ENCODE measurements at places on chromosomes 11 and 22.
A peak's percentile ranks its signal among the peaks of the same experiment; 100 is the strongest.

DNA sequence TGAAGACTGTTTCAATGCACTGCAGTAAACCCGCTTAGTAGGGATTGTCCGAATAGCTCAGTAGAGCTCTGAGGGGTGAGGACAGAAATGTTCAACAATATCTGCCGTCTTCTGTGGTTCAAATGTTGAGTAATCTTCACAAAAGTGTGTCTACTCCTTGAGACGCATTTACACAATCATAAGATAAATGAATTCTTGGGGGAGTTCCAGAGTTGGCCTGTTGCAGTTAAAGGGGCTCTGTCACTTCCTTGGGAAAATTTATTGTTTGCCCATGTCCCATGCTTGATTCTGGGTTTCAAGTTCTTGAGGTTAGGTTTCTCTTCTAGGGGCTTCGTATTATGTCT is 614 bp downstream of the ANO3 start:
- DNase-seq, result no peak

GRCh38 chr11:107708792-107709191 is 3.1 kb downstream of the SLN start:
- DNase-seq, result no peak

- DNase-seq, result no peak
Observed at GRCh38 chr11:2036863-2037486, 39.3 kb upstream of the H19 start.

- no peak for DNase-seq
Observed at GRCh38 chr22:47036352-47036751, 273.9 kb downstream of the TBC1D22A start.

GRCh38 chr11:33716243-33716642 is 15.6 kb upstream of the C11orf91 start:
- no peak for DNase-seq

DNA sequence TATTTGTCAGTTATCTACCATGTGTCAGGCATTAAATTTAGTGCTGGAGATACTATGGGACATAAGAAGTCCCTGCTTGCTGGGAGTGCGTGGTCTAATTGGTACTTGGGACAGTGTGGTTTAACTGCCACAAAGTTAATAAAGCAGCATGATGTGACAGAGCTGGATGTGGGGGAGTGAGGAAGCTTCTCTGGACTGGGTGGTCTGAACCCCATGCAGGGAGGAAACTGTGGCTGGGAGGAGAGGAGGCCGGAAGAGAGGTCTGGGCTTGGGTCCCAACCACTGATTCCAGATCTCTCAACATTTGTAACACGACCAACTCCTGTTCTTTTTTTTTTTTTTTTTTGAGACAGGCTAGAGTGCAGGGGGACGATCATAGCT is 37.1 kb downstream of the ST3GAL4 start:
- no peak for DNase-seq

GRCh38 chr11:62035293-62035692 is 67.9 kb upstream of the FTH1 start:
- DNase-seq, result no peak

DNA sequence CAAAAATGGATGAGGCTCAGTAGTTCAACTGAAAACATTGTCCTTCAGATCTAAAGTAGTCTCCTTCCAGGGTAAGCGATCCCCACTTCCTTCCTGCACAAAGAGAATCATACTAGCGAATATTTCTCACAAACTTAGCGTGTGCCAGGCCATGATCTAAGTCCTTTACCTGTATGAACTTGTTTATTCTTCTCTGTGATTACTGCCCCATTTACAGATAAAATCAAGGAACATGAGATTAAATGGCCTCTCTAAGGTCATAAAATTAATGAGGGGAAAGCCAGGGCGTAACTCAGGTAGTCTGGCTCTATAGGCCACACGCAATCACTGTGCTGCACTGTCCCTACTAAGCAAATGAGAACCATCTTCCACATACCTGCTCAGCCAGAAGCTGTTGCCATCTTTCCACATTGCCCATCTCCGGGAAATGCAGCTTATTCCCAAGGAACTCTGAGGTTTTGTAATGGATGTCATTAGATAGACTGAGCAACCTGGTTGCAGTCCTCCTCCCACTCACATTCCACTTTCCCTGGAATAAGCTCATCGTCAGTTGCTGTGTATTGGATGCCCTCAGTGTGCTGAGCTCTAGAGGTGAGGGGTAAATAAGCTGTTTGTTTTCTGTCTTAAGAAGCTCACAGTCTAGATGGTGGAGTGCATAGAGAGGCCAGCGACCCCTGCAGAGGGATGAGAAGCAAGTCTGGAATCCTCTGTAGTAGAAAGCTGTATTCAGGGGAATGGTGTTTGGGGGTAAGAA is 146.3 kb downstream of the SNX19 start:
- no peak for DNase-seq

DNA sequence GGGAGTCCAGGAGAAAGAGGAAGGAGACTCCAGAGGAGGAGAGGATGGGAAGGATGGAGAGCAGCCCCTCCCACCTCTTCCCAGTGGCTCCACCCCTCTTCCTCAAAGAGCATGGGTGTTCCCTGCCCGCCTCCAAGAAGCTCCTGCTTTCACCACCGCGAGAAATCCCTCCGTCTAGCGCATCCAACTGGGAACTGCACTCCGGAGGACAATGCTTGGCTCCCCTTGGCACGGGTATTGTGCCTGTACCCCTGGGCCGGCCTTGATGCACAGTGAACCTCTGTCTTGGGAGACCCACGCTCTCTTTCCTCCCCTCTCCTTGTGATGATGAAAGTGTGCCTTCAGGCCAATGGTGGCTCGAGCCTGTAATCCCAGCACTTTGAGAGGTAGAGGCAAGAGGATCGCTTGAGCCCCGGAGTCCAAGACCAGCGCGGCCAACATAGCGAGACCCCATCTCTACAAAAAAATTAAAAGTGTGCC is 14.9 kb upstream of the ADA2 start:
- DNase-seq, result no peak

GRCh38 chr22:31235081-31235480 is 23.0 kb downstream of the LIMK2 start:
- no peak for DNase-seq

- DNase-seq, result no peak
Observed at GRCh38 chr22:23382428-23383218, 197.5 kb downstream of the IGLL1 start.

- DNase-seq, result no peak
Observed at GRCh38 chr11:1192741-1193325, 30.0 kb upstream of the MUC5B start.

DNA sequence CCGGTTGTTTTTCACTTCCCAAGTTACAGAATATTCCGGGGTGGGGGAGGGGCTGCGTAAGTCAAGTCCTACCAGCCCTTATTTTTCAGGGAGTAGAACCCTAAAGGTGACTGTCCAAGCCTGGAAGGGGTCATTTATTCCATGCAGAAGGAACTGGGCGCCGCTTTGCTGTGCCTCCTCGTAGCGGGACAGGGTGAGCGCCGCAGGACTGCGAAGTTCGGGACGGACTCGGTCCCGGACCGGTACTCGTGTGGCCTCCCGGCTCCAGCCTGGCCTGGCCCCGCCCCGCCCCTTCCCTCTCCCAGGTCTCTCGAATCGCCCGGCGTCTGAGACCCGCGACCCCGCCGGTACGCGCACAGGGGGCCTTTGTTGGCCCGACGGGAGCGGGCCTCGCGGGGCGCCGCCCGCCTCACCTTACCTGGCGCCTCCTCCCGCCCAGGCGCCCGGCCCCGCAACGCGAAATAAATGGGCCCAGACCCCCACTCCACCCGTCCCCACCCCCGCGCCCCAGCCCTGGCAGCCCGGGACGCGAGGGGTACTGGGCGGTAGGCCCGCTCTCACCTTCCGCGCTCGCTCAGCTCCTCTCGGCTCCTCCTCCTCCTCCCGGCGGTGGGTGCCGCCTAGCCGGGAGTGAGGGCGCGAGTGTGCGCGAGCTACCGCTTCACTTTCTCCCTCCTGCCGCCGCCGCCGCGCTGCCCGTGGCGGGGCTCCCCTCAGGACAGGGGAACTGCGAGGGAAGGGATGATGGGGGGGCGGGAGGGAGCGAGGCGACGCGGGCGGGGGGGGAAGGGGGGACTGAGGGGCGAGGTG is 698 bp downstream of the PAK1 start:
- no peak for DNase-seq

- DNase-seq, result no peak
Observed at GRCh38 chr11:12808519-12808918, 134.3 kb downstream of the TEAD1 start.

- DNase-seq, result peak; percentile 84
Observed at GRCh38 chr11:72813740-72814285, 398 bp upstream of the ATG16L2 start.

DNA sequence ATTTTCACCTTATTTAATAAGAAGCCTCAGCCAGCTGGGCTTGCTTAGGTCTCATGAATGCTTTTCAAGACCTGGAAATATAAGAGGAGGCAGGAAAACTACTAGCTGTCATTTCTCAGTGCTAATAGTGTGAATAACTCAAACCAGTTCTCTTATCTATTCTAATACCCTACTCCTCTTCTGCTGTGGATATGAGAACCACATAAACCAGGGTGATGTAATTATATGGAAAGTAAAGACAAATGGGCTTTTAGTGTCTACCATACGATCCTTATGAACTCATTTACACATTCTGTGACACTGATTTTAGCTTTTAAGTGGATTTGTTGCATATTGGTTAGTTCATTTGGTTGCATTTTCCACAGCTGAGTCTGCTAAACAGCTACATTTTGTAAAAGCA is 8.6 kb downstream of the PDGFD start:
- DNase-seq, result no peak

- no peak for DNase-seq
Observed at GRCh38 chr22:45503050-45503815, 550 bp downstream of the FBLN1 start.

- no peak for DNase-seq
Observed at GRCh38 chr11:80204021-80204420, 763.2 kb upstream of the TENM4 start.

DNA sequence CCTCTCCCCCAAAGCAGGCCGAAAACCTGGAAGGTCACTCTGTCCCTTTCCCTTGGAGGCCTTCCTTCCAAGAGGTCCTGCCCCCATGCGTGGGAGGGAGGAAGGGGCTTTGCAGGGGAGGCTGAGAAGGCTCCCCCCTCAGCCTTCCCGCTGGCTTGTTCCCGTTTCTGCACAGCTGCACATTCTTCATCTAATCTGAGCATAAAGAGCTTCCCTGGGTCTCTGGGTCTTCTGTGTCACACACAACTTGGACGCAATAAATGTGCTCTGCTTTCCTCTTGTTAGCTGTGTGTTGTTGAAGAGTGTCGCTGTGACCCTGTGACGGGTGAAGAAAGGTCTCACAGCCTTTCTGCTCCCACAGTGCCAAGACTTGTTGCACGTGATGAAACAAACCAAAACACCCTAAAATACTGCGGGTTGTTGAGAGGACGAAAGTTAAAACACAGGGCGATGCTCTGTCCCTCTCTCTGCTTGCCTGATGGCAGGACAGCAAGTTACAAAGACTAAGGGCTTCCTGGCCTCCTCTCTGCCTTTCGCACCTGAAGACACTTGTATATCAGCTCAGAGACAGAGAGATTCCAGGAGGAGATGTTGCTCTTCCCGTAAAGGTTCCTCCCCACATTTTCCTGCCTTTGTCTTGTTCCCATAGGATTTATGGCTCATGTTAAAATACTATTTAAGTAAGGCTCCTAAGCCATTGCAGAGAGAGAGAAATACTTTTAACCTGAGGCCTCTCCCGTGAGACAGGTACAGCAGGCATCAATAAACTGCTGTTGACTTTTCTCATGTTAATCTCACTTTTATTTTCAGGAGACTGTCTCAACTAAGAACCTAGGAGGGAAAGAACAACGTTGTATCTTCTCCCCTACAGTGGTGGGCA is 15.4 kb upstream of the IFITM3 start:
- DNase-seq, result no peak

GRCh38 chr11:121029813-121030445 is 6.0 kb downstream of the TBCEL start:
- DNase-seq, result no peak

DNA sequence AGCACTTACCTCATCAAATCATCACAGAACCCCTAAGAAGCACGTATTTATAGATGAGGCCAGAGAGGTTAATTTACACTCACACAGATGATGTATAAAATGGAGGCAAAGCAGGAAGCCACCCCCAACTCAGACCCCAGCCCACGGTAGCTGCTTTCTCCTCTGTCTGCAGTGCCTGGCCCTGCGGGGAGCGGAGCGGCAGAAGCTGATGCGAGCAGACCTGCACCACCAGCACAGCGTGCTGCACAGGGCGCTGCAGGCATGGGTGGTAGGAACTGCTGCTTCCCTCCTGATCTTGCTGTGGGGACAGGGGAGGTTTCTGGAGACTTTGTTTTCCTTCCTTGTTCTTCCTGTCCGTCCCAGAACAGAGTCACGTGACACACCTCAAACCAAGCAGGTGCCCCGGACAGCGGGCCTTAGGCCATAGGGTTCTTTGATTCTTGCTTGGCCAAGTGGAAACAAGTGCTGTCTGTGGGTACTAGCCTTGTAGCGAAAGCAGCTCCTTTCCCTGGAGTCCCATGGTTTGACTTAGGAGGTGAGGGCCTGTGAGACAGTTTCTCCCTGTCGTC is 57.8 kb downstream of the PISD start:
- no peak for DNase-seq

- DNase-seq, result no peak
Observed at GRCh38 chr22:19453718-19454117, 6.2 kb upstream of the C22orf39 start.

DNA sequence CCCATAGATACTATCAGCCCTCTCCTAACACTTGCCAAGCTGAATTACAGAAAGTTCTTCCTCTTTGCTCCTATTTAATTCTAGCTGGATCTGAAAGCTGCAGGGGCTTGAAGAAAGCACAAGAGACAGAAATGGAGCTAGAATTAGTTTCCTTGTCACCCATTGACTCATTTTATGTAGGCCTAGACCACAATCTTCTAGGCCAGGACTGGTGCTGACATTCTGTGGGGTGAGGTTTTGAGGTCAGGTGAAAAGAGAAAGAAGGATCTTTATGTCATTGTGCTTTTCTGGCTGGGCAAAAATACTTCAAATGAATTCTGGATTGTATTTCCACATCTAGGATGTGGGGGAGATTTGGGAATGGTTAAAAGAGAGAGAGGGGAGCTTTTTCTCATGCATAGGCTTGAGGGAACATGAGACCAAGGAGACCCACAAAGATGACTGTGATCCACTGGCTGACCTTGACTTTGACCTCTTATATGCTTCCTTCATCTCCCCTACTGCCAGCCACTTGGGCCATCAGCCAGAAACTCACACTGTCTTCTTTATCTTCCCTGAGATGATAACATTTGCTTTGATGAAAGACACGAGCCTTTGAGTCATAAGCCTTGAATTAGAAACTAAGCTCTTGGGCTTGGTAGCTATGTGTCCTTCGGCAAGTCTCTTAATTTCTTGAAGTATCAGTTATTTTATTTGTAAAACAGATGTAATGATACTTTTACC is 274.9 kb upstream of the CADM1 start:
- no peak for DNase-seq

- no peak for DNase-seq
Observed at GRCh38 chr22:38142606-38143005, 32.1 kb upstream of the BAIAP2L2 start.

GRCh38 chr11:13011466-13012055 is 2.4 kb downstream of the RASSF10 start:
- no peak for DNase-seq

DNA sequence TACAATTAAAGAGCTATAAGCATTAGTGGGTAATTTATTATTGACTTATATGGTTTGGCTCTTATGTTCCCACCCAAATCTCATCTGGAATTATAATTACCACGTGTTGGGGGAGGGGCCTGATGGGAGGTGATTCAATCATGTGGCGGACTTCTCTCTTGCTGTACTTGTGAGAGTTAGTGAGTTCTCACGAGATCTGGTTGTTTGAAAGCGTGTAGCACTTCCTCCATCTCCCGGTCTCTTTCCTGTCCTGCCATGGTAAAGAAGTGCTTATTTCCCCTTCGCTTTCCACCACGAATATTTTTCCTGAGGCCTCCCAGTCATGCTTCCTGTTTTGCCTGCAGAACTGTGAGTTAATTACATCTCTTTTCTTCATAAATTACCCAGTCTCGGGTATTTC is 28.1 kb upstream of the CHORDC1 start:
- no peak for DNase-seq
